ENCODE measurements at places on chromosomes 3 and 15. TPM values are rescaled to one million over a fixed set of nuclear protein-coding genes. Genes with fewer than 3 reads are reported as not detected.

ALDH1L1 gene
- total RNA-seq = 67.5 TPM

CAPN3 gene
- total RNA-seq = 33.6 TPM

GOLGA8O gene
- total RNA-seq = 5.8 TPM

PLA2G4E gene
- 0.71 TPM for total RNA-seq

ESYT3 gene
- 5.4 TPM for total RNA-seq

DAPK2 gene
- 7.7 TPM for total RNA-seq

PLXND1 gene
- 87.8 TPM for total RNA-seq

RBMS3 gene
- total RNA-seq = 19.7 TPM

CHRNA7 gene
- 24.5 TPM for total RNA-seq

TMEM207 gene
- 1.6 TPM for total RNA-seq

TATDN2 gene
- total RNA-seq = 19.8 TPM

GOLGA6L10 gene
- 23.3 TPM for total RNA-seq

MCTP2 gene
- 7.6 TPM for total RNA-seq

TMPRSS7 gene
- total RNA-seq = 2.8 TPM

SLCO3A1 gene
- total RNA-seq = 77.2 TPM

SKIC8 gene
- 82.3 TPM for total RNA-seq

Measured in testis (tissue), 5 donors.